SK-N-MC (cell line): ENCODE measurements at places on chromosomes 3 and 15.

GRCh38 chr3:15653321-15653720, 51.8 kb downstream of the BTD start:
- DNase-seq, result no peak

DNA sequence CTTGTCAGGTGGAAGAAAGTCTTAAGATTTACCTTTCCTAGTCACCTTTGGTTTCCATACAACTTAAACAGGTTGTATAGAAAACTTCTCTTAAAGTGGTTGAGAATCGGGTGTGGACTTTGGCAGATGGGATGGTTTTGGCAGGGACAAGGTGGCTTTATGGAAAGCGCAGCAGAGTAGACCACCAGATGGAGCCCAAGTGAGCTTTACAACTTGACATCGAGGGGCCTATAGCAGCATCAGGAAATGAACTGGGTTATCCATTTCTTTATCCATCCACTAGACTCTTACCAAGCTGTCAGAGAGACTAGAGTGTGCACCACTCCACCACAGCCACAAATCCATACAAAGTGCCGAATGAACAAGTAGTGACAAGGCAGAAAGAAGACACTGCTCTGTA, 85.3 kb upstream of the MBNL1 start:
- no peak for DNase-seq

DNA sequence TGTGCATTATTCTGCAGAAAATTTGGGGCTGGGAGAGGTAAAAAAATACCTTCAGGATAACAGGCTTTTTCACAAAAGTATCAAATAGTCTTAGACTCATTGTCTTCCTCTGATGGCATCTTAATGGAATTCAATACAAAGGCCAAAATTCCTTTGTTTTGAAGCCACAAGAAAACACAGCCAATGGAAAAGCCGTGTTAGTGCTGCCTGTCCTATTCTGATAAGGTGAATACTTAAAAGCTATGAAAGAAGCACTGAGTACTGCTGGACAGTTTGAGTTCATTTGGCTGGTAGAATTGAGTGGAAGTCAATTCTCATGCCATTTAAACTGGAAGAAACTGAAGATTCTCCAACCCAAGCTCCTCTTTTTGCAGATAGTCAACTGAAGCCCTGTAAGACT, 395.3 kb upstream of the TPRG1 start:
- DNase-seq, result no peak

DNA sequence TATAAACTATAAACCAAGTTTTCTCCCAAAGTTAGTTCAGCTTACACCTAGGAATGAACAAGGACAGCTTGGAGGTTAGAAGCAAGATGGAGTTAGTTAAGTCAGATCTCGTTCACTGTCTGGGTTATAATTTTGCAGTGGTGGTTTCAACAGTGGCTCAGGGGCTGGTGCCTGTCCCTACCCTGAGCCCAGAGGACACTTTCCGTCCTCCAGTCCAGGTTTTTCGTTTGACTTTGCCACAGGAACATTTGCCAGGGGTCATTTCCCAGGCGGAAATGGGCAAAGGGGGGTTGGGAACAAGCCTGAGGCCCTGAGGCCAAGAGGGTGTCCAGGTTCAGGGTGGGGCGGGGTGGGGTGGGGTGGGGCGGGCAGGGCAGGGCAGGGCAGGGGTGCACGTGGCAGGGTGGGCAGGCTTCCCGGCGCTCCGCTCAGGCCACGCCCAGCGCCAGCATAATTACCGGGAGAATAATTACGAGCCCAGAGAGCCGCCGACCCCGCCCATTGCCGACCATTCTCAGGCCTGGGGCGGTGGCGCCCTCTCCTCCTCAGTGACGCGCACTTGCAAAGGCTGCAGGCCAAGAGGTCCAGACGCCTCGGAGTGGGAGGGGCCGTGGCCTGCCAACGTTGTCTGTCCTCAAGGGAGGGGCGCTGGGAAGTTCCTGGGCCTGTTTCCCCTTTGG, 70.4 kb downstream of the KLF13 start:
- DNase-seq, result no peak

- DNase-seq, result no peak
Measured at GRCh38 chr15:66948294-66948693, 117.1 kb upstream of the SMAD3 start.

- DNase-seq, result peak; percentile 73
Measured at GRCh38 chr3:196632046-196632751, 7.3 kb upstream of the NRROS start.

GRCh38 chr3:46974421-46975171, 1.9 kb downstream of the CCDC12 start:
- no peak for DNase-seq

GRCh38 chr3:89360156-89360555, 252.7 kb downstream of the EPHA3 start:
- no peak for DNase-seq

GRCh38 chr3:169574531-169574930, 89.0 kb downstream of the MECOM start:
- DNase-seq, result no peak

GRCh38 chr3:126685021-126685420, 19.0 kb upstream of the CHCHD6 start:
- DNase-seq, result no peak

- no peak for DNase-seq
Measured at GRCh38 chr3:141619450-141619849, 118.6 kb upstream of the RNF7 start.

- no peak for DNase-seq
Measured at GRCh38 chr3:80366808-80367548, 599.2 kb upstream of the ROBO1 start.

DNA sequence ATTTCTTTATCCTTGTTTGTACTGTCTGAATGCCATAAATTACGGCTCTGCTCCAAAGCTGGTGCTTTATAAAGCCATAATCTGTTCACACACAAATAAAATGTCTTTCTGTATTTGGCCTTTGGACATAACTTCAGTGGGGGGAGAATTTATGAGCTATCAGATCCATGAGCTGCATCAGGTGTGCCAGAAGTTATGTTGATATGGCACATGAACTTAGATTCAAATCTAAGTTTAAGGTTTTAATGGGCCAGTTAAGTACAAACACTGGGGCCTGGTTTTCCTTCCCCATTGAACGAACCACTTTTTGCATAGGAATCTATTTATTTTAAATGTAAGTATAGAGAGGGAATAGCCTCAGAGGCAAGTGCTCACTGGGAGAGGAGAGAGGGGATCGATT, 239.9 kb downstream of the NFKBIZ start:
- no peak for DNase-seq

DNA sequence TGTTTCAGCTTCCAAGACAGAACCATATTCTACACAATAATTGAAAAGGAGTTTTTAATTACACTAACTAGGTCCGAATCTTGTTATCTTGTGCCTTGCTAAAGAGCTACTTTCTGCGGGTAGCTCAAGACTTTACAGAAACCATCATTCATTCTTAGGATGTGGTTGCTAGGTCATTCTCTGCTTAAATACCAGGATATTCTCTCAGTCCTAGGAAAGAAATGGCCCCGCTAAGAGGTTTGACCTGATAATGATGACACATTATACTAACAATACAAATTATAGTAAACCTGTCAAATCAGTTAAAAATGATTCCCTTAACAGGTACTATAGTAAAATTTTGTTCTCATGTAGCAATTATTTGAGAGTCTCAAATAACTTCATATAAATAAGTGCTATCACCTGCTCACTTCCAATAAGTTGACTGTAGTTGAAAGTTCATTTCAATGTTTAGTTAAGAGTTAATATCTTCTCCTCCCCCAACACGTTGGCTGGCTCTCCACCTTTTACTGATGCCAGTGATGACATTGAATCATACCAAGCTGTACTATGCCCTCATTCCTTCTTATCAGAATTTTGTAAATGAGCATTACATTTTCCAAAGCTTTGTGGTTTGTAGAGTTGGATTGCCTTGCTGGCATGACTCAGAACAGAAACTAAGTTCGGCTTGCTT, 3.6 kb upstream of the C3orf85 start:
- no peak for DNase-seq

- peak; percentile 55 for DNase-seq
Measured at GRCh38 chr3:69628951-69629350, 110.3 kb upstream of the MITF start.

DNA sequence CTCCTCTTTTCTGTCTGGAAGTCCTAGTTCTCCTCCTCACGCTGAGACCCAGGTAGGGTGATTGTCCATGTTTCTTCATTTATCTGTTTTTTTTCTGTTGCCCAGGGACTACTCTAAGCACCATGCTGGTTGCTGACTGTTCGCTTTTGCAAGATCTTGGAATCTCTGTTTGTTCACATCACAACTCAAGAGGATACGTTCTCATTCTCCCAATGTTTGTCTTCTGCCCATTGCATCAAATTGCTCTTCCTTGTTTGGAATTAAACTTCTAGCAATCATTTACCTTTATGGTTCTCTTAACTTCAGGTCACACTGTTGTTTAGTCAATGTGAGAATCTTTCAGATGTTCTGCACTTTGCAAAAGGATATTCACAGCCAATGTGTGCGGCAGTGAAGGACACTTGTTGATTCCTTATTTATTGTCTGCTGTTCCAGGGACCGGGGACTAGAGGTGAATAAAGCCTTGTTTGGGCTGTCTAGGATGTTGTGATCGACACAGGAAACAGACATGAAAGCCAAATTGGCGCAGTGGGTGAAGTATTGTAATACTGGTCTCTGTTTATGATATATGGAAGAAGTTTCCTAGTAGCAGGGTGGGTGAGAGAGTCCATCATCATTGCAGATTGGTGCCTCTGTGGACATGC, 24.5 kb downstream of the LPP start:
- DNase-seq, result no peak
